ENCODE measurements at places on chromosomes 2 and 18.
A peak's percentile ranks its signal among the peaks of the same experiment; 100 is the strongest.

DNA sequence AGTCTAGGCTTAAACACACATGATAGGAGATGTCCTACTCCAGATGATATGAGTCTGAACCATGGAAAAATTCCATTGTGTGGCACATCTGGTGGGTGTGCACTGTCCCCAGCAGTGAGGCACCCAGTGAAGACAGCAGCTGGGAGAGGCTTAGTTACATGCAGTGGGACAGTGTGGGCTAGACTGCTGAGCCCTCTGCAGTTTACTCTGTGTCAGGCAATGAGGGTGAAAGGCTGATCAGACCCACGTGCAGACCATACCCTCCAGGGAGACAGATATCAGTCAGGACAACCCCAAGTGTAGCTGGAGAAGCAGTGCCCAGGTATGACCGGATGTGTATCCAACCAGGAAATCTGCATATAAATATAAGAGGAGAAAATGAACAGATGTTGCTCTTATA, 13.4 kb downstream of the IL37 start:
- DNase-seq, result no peak

- DNase-seq, result no peak
Observed at GRCh38 chr2:232345251-232345650, 33.3 kb upstream of the ALPP start.

GRCh38 chr2:219387306-219388120, at the start of gene DNPEP:
Gene DNPEP (minus strand): TSS chr2:219387912. CDS start chr2:219387794, 118 bp downstream.
- DNase-seq, result peak; percentile 90

GRCh38 chr18:55083461-55083860, 124.2 kb upstream of the CCDC68 start:
- DNase-seq, result no peak

GRCh38 chr2:101692041-101692440, 5.5 kb upstream of the MAP4K4 start:
- no peak for DNase-seq

DNA sequence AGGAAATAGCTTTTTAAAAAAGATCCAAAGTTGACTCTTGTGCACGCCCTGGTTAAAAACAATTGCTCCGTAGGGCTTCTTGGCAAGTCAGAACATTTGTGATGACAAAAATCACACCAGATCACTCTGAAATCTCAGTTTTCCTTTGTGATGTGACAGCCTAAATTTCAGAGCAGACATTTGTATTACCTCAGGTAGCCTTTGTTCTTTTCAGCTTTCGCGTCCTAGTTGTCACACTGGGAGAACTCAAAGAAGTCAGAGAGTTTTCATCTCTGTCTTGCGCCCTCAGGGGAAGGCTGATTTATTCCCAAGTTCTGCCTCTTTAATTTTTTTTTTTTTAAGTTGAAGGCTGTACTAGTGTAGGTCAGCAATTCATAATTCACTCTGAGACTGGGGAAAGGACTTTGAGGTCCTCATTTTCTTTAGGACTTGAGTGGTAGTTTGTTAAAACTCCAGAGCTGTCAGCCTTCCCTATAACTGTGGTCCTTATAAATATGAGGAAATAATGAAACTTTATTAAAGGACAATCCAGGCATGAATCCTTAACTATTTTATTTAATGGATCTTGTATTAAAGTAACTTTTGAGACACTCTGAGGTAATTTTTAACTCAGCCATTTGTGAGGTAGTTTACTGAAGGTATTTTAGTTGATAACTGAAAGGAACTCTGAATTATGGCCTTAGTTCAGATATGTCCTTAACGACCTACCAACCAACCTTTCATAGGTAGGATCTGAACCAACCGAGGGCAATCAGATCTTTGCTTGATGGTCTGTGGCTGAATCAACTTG, 525.1 kb upstream of the FAM98A start:
- DNase-seq, result no peak

- peak; percentile 6 for DNase-seq
Observed at GRCh38 chr2:109128616-109129355, at the start of gene SH3RF3. Gene SH3RF3 (plus strand): TSS chr2:109129205.

GRCh38 chr2:239311132-239312040, 89.4 kb downstream of the HDAC4 start:
- DNase-seq, result no peak

- DNase-seq, result no peak
Observed at GRCh38 chr2:85415980-85416650, 2.4 kb upstream of the SH2D6 start.

DNA sequence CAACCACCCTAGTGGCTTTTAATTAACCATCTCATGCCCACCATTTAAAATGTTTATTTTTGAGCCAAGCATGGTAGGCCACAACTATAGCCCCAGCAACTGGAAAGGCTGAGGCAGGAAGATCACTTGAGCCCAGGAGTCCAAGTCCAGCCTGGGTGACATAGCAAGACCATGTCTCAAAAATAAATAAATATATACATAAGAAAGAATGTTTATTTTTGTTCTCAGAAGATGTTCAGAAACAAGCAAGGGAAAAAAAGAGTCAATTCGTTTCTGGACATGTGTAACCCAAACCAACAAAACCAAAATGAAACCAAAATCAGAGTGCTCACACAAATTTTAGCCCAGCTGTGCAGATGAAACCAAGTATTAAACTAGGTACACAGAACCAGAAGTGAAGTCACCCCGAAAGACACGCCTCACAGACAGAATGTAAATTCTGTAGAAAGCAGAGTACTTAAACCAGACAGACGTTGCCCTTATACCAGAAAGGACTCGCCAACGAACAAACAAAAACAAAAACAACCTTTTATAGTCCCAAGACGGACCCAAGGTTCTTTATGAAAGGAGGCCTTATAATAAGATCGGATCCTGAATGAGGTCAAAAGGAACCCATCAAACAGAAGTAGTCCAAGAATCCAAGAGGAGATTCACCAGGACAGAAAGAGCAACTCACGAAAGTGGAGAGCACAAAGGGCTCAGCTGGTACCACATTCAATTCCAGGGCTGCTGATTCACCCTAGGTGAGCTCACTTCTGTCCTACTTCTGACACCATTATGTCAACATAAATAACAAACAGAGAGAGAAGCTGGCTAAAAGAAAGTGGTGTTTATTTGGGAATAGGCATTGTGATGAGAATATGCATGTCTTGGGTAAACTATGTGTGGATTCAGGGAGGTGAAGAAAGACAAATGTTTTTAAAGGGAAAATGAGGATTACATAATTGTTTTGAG, 31.8 kb upstream of the MTCL1 start:
- DNase-seq, result peak; percentile 36

GRCh38 chr2:212364112-212364985, 174.3 kb downstream of the ERBB4 start:
- DNase-seq, result no peak

GRCh38 chr2:186639939-186640338, 50.1 kb downstream of the ITGAV start:
- DNase-seq, result no peak

GRCh38 chr2:241771286-241772062, 5.1 kb upstream of the GAL3ST2 start:
- DNase-seq, result no peak

- peak; percentile 31 for DNase-seq
Observed at GRCh38 chr18:43277164-43277600, at the start of gene SYT4. Gene SYT4 (minus strand): TSS chr18:43277490. CDS start chr18:43277281, 209 bp downstream.

DNA sequence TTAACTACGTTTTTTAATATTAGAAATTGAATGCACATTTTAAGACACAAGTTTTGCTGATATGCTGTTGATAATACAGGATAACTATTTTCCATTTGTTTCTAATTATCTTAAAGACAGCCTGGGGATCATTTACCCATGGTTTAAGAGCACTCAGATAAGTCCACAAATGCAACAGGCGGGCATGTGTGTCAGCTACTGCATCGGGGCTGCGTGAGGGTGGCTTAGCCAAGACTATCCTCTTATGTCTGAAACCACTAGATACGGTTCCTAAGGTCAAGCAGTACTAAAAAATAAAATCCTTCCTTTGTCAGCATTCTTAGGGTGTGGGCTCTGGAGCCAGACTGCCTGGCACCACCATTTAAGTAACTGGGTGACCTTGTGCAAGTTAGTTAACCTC, 254.8 kb downstream of the SATB2 start:
- DNase-seq, result no peak

GRCh38 chr2:160493227-160494028, at the start of gene RBMS1:
Gene RBMS1 (minus strand): TSS chr2:160493807. CDS start chr2:160493363, 444 bp downstream.
- DNase-seq, result peak; percentile 58

GRCh38 chr2:32711908-32712501, 84.2 kb downstream of the TTC27 start:
- no peak for DNase-seq

DNA sequence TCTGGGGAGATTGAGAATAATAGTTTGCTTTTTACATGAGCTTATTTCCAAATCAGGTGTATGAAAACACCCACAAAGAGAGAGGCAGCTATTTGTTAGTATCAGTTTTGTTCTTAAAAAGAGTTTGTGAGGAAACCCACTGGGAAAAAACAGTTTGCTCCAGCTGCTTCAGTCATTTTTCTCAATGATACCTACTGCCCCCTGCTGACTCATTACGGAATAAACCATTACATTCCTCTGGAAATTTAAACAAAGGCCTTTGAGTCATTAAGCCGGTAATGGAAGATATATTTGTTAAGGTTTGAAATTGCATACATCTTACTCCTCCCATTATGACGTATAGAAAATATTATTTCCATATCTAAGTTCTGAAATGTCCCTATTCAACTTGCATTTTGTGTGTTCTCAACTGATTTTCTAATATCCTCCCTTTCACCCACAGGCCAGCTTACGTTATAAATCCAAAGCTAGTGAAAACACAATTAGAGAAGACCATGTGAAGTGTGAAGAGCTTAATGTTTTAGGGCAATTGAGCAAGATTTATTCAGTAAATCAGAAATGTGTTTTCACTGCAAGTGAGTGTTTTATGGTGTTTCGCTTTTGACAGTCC, 761.6 kb downstream of the DSC3 start:
- no peak for DNase-seq

DNA sequence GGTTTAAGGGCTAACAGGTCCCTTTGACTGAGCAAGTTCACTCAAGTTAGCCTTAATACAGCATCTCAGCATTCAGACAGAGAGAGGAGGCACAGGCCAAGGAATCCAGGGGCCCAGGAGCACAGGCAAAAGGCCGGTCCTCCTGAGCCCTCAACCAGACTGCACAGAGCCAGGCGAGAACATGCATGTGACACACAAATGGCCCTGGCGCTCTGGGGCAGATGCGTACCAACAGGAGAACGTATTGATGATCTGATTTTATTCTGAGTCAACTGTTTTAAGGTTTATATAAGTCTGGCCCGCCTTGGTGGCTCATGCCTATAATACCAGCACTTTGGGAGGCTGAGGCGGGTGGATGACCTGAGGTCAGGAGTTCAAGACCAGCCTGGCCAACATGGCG, 34.9 kb downstream of the KCNIP3 start:
- no peak for DNase-seq

GRCh38 chr2:179255129-179255528, 9.5 kb downstream of the SESTD1 start:
- no peak for DNase-seq

DNA sequence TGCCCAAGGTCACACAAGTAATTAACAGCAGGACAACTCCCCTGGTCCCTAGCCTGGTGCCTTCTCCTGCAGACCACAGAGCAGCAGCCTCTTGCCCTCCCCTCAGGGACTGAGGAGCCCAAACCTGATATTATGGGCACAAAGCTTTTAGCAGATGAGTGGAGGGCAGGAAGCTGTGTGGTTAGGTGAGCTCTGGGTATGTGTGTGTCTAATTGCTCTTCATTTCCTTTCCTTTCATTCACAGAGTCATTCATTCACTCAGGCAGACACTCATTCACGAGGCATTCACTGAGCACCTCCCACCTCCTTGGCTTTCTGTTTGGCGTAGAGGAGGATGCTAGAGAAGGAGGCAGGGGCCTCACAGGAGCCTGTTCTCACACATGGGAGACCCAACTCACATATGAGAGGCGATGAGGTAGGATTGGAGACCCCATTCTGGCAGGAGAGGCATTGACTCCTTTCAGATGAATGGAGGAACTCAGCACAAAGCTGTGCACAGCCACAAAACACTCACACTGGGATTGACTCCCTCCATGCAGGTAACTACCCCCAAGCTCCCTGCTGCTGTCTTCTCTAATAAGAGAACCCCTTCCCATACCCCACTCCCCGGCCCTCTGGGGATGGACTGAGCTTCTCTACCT, 306.8 kb upstream of the SKOR2 start:
- no peak for DNase-seq

DNA sequence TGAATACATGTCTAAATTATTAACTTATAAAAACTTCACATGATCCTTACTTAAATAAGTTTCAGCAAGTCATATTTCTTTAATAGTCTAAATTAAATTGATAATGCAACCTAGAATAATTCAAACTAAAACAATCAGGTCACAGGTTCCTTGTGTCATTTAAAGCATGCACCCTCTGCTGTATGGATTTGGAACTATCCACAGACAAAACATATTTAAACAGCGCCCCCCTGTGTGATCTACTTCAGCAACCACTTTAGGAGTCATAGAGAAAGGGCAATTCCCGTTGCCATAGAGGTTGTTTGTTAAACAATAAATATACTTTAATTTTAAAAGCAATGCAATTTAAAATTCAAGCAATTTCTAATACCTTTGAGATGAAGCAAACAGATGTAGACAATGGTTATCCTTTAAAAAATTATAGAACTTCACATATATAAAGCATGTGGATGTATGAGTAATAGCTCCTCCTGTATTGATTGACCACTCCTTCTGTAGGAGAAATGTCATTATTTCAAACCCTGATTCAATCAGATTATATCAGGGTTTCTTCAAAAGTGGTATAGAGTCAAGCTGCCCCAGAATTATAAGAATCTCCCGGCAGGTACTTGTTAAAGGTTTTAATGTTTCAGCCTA, 21.2 kb downstream of the GRB14 start:
- DNase-seq, result peak; percentile 19

DNA sequence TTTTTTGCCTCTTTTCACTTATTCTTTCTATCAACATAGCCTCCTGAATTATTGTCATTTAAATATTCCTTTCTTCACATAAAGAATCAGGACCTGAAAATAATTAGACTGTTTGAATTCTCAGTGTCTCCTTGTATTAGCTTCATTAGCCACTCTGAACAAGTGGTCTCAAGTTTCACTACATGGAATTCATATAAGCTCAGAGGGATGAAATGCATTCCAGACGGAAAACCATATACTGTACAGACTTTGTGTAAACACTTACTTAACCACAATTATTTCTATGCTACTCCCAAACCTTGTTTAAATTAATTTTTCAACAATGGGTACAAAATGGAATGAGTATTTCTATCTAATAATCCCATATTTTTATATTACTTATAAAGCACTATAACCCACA, 53.4 kb downstream of the CHN1 start:
- DNase-seq, result no peak

GRCh38 chr2:220931491-220931890, 640.6 kb downstream of the EPHA4 start:
- no peak for DNase-seq

GRCh38 chr2:9415516-9416169, 7.7 kb downstream of the ITGB1BP1 start:
- DNase-seq, result no peak

GRCh38 chr18:55089610-55090009, 130.3 kb upstream of the CCDC68 start:
- DNase-seq, result no peak

- no peak for DNase-seq
Observed at GRCh38 chr2:218357236-218358177, 850 bp downstream of the CATIP start.

DNA sequence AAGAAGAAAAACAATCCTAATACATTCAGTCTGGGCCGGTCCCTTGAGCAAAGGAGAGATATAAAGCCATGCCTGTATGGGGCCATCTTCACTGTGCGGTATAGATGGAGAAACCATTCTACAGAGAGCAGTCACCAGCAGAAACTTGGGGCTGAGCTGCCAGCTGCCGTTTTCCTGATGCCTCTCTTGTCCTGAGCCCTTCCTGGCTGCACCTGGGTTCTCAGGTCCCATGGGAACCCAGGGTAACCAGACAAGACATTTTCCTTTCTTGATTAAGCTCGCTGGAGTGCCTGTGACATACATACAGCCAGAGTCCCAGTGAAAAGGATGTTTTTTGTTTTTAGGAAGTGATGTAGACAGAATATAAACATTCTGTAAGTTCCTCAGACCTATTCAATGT, 5.3 kb upstream of the METTL21A start:
- no peak for DNase-seq

All from T47D (cell line).